ENCODE measurements at places on chromosomes 6 and 20.

GRCh38 chr20:5667705-5668528 is 82.3 kb upstream of the SHLD1 start:
- DNase-seq, result no peak

DNA sequence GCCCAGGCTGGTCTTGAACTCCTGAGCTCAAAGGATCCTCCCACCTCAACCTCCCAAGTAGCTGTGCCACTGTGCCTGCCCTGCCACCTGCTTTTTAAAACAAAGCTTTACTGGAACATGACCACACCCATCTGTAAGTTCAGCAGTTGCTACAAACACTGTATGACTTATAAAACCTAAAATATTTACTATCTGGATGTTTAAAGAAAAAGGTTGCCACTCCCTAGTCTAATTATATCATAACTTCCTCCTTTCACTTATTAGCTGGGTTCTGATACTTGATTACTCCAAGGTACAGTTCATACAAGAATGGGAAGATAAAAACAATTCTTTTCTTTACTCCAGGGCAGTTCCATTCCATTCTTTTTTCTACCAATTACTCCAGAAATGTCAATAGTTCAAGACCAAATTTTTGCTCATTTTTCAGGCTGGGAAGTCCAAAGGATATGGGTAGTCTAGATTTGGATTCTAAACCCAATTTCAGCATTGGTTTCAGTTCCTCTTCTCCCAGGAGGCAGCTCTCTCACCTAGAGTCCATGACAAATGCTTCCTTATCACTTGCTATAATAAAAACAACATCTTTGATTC is 63.1 kb downstream of the SEC63 start:
- DNase-seq, result no peak

- DNase-seq, result no peak
Measured at GRCh38 chr6:135850882-135851281, 619 bp upstream of the PDE7B start.

DNA sequence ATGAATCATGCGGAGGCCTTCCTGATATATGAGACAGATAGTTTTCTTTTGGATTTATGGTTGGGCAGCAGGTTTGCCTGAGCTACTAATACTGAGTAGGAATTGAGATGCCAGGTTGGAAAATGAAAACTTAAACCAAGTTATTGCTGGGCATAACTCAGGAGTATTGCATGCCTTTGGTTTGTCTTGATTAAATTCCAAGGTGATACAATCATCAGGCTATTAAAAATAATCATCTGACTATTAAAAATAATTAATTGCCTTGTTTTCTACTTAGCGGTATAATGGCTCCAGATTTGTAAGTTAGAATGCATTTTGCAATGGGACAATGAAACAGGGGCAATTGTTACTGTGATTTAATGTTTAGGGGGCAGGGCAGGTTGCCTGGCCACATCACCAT is 15.5 kb upstream of the RNF144B start:
- DNase-seq, result no peak

DNA sequence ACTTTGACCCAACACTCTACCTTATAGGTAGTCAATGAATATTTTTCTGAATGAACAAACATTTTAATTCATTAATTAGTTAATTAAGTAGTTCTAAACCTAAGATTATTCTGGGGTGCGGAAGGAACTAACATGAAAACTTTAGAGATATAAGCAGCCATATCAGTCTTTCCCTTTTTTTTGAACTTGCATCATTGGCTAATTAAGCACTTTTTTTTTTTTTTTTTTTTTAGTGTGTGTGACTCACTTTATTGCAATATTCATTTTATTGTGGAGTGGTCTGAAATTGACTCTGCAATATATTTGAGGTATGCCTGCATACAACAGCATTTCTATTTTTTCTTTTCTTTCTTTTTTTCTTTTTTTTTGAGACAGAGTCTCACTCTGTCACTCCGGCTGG is 21.8 kb upstream of the AMD1 start:
- DNase-seq, result no peak

- DNase-seq, result no peak
Measured at GRCh38 chr6:52671676-52672075, 763 bp downstream of the TMEM14A start.

All from DMS 273 treated with DMSO at 0.1 percent for 48 hours (cell line).